Heart left ventricle (tissue), 16 donors: ENCODE measurements at places on chromosomes 13 and 19. TPM values are rescaled to one million over a fixed set of nuclear protein-coding genes. Genes with fewer than 3 reads are reported as not detected.

Gene RUBCNL
- 0.42 TPM for polyA plus RNA-seq

DNA sequence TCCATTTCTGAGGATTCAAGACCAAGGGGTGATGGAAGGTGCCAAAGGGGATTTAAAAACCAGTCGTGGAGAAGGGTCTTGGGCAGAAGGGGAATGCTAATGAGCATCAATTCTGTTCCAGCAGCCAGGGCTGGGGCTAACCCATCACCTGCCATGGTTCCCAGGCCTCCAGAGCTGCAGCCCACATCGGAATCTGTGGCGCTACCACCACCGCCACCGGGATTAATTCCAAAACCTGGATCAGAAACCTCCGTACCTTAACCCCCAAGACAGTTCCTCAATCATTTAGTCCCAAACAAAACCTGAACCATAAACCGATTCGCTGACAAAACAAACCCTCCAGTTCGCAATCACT, 583 bp downstream of the ZNF615 start:
- no peak for DNase-seq

- DNase-seq, result no peak
These were observed 574.4 kb upstream of the KLF12 start for GRCh38 chr13:74708629-74709028.

DNA sequence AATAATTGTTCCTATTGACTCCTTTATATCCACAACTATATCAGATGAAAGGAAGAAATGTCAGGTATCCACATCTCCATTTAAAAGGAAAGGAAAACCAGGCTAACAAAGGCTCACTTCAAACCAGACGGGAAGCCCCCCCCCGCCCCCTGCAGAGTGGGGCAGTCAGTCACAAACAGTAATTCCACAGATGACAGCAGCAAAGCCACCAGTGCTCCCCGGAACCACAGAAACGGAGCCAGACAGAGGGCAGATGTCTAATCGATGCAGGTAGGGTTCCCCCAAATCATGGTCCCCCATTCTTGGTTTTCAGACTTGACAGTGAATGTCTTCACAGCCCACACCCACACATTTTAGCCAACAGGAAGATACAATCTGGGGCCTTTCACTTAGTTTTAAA, 100.8 kb downstream of the STK24 start:
- DNase-seq, result no peak

Gene MISP3
- 5.7 TPM for polyA plus RNA-seq

Gene CYTH2
- 55.3 TPM for polyA plus RNA-seq

DNA sequence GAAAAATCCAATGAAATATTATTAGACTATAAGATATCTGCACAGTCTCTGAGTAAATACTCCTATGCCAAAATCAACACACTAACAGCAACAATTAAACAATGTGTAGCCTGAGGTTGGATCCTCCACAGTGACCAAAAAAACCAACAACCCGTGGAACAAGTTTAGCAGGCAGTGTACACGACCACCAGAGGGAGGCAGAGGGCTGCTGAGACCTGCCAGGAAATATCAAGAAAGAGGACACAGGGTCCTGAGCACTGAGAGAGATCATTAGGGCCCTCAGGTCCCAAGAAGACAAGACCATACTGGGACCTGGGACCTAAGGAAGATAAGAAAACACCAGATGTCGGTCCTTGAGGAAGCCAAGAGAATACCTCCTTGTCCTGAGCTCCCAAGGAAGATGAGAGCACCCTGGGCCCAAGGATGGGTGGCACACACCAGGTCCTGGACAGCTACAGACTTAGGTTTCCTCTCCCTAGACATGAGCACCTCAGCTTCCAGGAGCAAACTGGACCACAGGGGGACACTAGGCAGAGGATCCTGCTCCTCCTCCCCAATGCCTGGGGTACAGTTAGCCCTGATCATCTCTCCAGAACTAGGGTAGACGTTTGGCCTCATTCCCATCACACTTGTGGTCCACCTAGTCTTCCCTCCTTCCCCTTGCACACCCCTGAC, 822 bp upstream of the ZNF274 start:
- DNase-seq, result peak; percentile 52

Gene MEIOSIN
- not detected for polyA plus RNA-seq

GRCh38 chr13:105474983-105475610, 1060.4 kb downstream of the EFNB2 start:
- DNase-seq, result no peak

DNA sequence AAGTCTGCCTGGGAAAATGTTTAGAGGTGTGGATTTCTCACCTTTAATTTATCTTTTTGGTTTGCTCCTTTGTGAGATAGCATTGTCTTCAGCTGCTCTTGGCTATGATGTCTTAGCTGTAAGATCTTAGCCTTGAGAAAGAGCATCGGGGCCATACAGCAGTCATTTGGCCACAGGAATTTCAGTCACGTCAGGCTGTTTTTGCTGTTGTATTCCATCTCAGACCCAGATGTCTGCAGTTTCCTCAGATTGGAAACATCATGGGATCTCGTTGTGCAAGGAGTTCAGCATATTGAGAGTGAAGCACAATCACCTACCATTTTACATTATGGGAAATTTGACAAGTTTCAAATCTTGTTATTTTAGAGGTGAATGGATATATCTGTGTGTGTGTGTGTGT, 89.3 kb upstream of the C1QTNF9B start:
- no peak for DNase-seq

DNA sequence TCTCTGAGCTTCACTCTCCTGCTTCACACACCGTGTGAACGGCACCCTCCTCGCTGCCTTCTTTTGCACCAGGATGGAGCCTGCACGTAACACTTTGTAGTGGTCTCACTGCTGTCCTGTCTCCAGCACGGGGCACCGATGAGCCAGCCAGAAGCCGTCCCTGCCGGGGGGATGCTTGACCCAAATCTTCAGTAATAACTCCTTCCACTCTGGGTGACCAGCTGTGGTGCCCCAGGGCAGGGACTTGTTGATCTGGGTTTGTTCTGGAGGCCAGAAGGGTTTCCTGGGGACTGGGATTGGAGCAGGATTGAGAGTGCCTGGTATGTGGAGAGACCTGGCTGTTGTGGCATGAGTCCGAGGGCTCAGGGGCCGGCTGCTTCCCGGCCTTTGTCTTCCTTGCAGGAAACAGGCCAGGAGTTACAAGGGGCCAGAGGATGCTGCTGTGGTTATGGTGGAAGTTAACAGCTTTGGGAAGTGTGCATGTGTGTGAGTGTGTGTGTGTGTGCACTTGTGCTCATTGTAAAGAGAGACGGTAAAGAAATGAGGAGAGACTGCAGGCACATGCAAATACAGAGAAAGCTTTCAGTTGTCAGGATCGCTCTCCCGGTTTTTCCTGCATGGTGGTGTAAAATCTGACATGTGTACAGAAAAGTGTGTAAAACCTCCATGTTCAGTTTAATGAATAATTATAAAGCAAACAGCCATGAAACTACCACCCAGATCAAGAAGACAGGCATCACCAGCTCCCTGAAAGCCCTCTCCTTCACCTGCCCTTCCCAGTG, 18.9 kb downstream of the PAK4 start:
- DNase-seq, result no peak

DNA sequence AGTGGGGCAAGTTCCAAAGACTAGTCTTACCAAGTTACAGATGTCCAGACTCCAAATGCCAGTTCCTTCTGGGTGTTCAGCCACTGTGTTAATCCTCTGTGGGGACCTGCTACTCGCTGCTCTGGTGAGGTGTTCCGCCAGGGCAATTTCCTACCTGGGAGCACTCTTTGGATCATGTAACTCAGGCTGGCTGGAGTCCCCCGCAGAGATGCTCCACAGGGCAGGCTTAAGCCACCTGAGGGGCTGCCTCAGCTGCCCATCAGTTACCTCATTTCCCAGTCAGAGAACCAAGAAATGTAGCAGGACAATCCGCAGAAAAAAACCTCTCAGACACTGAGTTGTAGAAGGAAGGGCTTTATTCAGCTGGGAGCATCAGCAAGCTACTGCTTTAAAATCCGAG, 133.8 kb downstream of the ZNF737 start:
- no peak for DNase-seq

Gene CGB5
- not detected for polyA plus RNA-seq

GRCh38 chr19:33390101-33390907, 16.8 kb downstream of the CEBPG start:
- DNase-seq, result peak; percentile 82

GRCh38 chr19:38796154-38796553, 7.2 kb downstream of the LGALS7B start:
- no peak for DNase-seq

DNA sequence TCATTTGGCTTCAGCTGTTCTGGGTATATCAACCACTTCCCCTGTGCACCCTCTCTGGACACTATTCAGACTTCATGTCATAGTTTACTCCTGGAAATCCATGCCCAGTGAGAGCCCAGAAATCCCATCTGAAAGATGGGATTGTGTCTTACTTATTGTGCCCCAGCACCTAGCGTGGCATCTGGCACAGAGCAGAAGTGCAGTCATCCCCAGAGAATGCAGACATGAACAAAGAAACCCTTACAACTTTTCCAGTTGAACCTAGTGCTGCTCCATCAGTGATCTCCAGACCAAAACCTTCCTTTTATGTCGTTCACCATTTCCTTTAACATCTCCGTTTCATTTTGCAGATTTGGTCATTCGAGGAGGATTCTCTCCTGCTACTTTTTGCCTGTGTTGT, 60.6 kb downstream of the MBNL2 start:
- DNase-seq, result no peak

DNA sequence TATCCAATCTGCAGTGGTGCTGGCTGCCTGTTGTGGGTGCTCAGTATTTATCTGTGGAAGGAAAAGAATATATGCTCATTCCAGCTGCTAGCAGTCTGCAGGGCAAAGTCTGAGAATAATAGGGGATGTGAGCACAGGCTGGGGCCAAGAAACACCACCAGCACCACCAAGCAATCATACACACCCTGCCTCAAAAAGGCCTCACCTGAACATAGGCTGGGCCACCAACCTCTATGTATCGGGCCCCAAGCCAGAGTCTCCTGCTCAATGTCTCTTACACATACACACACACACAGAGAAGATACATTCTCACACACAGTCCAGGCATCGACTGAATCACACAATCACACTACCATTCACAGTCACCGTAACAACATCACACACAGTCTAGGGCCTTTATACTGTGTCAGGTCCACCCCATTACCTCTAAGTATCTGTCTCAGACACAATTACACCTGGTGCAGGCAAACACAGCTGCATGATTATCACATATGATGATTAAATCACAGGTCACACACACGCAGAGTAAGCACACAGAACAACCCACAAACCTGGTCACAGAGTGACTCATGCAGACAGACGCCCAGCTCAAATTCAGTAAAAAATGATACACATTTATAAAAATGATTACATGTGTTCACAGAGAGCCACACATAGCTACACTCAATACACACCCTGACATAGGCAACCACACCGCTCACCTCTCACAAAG, 1.3 kb upstream of the ZSCAN22 start:
- DNase-seq, result no peak

DNA sequence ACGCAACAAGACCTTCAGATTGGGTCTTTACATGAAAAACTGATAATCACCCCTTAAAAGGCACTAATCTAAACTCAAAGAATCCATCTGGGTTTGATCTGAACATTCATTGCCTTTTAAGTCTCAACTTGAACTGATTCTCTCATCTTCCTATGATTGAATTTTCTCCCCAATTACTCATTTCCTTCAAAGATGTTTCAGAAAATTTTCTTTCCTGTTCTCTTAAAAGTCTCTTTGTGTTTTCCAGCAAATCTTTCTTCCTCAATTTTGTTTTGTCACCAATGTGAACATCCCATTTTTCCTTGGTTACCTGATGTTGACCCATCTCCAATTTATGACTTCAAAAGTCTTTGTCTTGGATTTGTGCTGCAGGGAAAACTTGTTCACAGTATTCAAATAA, 234.3 kb downstream of the DACH1 start:
- DNase-seq, result no peak

Gene MPHOSPH8
- 22.6 TPM for polyA plus RNA-seq

DNA sequence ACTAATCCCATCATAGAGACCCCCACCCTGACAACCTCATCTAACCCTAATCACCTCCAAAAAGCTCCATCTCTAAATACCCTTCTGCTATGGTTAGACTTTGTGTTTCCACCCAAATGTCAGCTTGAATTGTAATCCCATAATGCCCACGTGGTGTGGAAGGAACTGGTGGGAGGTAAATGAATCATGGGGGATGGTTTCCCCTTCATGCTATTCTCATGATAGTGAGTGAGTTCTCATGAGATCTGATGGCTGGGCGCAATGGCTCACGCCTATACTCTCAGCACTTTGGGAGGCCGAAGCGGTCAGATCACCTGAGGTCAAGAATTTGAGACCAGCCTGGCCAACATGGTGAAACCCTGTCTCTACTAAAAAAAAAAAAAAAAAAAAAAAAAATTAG, 2.6 kb downstream of the VMAC start:
- no peak for DNase-seq
